ENCODE measurements at places on chromosomes 12 and 14. TPM values are rescaled to one million over a fixed set of nuclear protein-coding genes. Genes with fewer than 3 reads are reported as not detected.

The SSTR1 gene
- not detected for total RNA-seq

The NFATC4 gene
- total RNA-seq, result 61.9 TPM

The GNPTAB gene
- 43.8 TPM for total RNA-seq

The DCP1B gene
- 16.5 TPM for total RNA-seq

The KIF5A gene
- total RNA-seq, result 7.2 TPM

The HOXC9 gene
- total RNA-seq, result not detected

The KRT82 gene
- not detected for total RNA-seq

The SERPINA12 gene
- not detected for total RNA-seq

The NINJ2 gene
- total RNA-seq, result not detected

GRCh38 chr12:96710127-96710745 is 196.8 kb upstream of the NEDD1 start:
- no peak for DNase-seq

DNA sequence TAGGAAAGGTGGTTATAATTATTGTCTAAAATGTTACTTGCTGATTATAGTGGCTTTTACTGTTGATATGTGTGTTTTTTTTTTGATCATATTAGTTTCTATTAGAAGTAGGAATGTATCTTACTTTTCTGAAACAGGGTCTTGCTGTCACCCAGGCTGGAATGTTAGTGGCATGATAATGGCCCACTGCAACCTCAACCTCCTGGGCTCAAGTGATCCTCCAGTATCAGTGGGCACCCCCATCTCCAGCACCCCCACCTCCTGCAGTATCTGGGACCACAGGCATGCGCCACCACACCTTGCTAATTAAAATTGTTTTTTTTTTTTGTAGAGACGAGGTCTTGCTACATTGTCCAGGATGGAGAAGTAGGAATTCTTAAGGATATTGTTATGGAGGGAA is 11.3 kb downstream of the ATF1 start:
- no peak for DNase-seq

- DNase-seq, result peak; percentile 45
Observed at GRCh38 chr12:7439579-7440505, 4.1 kb downstream of the CD163L1 start.

DNA sequence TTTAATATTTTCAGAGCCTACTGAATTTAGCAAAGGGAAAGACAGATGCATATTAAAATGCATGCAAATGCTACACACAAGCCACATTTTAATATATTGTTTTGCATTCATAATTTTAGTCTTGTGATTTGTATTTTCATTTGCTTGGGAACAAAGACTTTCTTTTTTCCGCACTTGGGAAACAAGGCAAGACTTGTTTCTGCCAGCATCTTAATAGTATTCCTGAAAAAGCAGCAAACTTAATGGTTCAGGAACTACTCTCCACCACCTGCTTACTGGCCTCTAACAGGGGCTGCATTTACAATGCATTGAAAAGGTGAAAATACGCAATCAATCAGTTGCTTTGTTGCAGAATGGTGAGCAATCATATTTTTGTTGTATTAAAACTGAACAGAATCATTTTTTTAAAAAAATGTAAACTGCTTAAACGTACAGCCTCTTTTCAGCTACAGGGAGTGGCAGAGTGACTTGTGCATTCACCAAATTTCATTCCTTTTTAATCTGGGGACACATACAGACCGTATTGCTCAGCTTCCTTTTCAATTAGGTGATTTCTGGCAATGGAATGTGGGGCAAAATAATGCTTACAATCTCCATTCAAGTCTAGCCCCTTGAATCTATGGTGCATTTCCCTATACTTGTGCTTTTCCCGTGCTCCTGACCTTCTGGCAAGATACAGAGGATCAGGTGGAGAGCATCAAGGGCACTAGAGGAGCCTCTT is 144.1 kb upstream of the BTG1 start:
- DNase-seq, result peak; percentile 76

GRCh38 chr12:51818566-51819300 is 29.8 kb downstream of the FIGNL2 start:
- peak; percentile 80 for DNase-seq

- DNase-seq, result no peak
Observed at GRCh38 chr14:93729993-93730392, 58.3 kb downstream of the PRIMA1 start.

GRCh38 chr14:32947792-32948191 is 9.1 kb downstream of the NPAS3 start:
- no peak for DNase-seq

DNA sequence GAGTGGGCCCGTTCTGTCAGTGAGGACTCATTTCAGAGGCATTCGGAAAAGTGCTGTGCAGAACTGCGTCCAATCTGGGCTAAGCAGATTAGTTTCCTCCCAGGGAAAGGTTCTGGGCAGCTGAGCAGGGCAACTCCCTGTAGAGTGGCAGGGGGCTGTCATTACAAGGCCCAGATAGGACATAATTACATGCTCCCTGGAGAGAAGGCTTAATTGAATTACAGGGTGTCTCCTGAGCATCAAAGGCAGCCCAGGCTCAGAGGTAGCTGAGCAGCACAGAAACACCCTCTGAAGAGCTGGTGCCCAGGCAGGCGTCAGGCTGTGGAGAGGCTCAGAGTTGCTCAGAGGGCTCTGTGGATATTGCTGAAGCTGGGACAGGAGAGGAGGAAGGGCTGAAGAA is 36.0 kb downstream of the SLC8A3 start:
- no peak for DNase-seq

DNA sequence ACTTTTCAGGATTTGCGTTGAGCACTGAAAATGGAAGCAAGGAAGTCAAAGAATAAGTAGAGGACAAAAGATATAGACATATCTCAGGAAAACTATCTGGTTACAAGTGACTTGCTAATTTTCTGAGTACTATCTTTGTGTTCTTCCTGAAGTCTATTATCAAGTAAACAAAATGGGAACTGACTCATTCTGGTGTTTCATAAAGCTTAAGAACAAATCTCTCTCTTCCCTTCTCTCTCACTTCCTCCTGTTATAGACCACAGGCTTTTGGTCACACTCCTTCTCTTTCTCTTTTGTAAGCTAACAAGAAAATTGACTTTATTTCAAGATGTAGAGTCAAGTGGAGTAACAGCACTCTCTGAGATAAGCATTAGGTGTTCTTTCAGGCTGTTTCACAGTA is 406.6 kb upstream of the SYT1 start:
- DNase-seq, result peak; percentile 35

DNA sequence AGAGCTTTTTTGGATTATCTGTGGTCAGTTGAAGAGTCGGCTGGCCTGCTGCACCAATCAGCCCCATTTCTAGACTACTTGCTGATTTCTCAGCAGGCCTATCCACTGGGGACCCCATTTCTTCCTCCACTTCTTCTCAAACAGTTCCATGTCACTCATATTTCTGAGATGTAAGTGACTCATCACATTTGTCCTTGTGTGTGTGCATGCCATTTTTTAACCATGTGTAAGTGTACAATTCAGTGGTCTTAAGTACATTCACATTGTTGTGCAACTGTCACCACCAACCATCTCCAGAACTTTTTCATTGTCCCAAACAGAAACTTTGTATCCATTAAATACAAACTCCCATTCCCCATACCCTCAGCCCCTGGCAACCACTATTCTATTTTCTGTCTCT is 14.2 kb downstream of the TMEM229B start:
- DNase-seq, result no peak

DNA sequence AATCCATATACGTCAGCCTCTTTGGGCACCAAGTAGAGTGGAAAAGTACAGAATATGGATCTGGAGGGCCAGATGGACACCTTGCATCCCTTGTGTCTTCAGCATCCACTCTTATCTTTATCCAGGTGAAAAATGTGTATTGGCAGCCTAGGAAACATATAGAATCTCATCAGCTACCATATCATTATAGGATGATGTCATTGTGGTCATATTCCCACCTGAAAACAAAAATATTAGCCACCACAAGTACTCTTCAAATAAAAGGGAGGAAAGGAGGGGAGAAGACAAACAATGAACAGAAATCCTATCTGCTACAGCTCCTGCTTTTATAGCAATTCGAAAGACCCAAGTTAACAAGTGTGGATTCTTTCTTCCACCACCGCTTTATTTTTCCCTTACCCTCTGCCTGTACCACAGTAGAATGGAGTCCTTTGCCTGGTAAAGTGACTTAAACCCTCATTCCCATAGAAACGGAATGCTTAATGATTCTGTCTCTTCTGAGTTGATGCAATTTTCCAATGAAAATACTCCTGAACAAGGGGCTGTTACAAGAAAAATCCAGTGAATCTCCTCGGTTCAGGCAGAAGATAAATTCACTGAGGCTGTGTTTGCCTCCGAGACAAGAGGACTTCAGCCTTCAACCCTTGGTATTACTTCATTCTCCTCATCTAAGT is 13.8 kb upstream of the IL26 start:
- no peak for DNase-seq

DNA sequence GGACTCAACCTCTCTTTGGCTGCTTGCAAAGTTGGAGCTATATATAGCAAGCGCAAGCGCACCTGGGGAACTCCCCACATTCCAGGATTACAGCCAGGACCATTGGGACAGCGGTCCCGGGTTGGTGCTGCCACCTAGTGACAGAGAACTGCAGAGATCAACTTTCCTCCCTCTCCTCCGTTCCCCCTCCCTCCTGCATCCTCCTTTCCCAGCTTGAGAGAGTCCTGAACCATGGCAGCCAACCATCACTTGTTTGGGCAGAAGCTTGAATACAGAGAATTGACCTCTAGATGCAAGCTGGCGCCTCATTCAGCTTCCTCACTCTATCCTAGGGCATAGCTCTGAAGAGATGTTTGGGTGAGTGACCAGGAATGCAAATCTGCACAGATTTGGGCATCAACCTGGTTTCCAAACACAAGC is 17.4 kb upstream of the FLVCR2 start:
- DNase-seq, result peak; percentile 57

GRCh38 chr14:21063479-21063878 is 5.9 kb downstream of the RNASE8 start:
- DNase-seq, result peak; percentile 81

DNA sequence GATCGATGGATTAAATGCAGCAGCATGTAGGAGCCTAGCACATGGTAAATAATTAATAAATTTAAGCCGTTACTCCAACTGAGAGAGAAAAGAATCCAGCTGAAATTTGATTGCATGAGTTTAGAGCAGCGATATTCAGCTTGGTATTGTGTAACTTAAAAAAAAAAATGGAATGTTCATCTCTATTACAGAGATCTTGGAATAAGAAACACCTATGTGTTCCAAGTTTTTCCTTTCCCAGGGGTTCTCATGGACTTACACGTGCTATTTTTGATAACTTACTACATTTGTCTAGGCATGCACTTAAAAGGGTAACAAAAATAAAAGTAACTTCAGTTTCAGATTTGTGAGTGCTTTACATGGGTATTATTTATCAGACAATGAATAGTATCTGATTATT is 122.8 kb downstream of the RASSF9 start:
- peak; percentile 22 for DNase-seq

- DNase-seq, result peak; percentile 39
Observed at GRCh38 chr12:65597527-65597926, 226.8 kb upstream of the HMGA2 start.

GRCh38 chr12:13784504-13784903 is 196.9 kb downstream of the GRIN2B start:
- DNase-seq, result no peak

DNA sequence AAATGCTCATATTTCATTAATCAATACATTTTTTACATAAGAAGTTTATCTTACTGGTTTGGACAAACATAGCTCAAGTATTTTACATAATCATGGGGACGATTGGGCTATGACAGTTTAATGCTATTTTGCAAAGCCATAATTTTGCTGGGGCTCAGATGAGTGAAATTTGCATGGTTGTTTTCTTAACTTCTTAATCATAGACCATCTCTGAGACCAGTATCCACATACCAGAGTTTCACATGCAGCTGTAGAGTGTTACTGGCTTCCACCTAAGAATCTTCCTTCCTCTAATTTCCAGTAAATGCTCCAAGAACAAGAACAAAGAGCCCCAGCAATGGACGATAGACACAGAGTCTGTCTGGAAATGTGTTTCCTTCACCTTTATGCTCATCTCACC is 303.0 kb upstream of the TMEM132C start:
- no peak for DNase-seq

GRCh38 chr12:40261937-40262336 is 37.1 kb downstream of the LRRK2 start:
- DNase-seq, result no peak

- DNase-seq, result no peak
Observed at GRCh38 chr12:13130981-13131380, 27.5 kb upstream of the GSG1 start.

DNA sequence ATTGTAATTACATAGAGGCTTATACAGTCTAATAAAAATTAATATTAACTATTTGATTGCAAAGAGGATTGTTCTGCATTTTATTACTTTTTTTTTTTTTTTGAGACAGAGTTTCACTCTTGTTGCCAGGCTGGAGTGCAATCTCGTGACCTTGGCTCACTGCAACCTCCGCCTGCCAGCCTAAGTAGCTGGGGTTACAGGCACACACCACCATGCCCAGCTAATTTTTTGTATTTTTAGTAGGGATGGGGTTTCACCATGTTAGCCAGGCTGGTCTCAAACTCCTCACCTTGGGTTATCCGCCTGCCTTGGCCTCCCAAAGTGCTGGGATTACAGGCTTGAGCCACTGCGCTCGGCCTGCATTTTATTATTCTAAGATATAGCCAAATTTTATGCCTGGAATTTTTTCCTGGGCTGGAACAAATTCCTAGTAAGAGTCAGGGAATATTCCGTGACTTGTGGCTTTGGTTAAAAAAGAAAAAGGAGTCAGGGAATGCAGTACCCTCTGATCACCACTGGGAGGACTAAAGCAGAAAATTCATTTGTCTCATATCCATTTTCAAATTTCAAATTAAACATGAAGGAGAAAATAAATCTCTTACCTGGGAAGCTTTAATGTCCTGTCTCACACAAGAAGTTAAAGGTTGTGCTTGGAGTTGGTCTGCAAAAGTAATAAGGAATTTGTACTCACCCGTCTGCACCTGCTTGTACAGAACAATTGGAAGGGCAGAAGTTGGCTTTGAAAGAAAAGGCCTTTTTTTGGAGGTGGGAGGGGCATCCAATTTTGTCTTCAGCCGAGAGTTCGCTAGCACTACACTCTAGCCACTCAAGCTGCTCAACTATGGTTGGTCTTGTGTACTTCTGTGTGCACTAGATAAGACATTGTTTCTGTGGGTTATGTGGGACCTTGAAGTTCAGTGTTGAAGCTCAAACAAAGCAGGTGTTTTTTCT is 8.7 kb downstream of the MARK3 start:
- DNase-seq, result peak; percentile 42

DNA sequence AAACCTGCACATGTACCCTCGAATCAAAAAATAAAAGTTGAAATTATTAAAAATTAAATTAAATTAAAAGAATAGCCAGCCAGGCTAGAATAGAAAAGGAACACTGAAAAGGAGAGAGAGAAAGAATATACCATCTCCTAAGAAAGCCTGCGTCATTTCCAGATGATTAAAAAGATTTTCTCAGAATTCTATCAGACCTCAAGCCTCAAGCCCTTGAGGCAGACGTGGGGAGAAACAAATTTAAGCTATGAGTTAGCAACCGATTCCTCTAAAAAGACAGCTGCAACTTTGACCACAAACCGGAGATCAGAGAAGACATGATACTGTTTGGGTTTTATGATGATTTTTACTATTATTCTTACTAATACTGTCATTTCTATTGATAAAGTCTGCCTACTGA is 138.3 kb downstream of the KSR2 start:
- no peak for DNase-seq
